ENCODE measurements at places on chromosomes 11 and 22.

GRCh38 chr11:76424891-76425290 lies 19.9 kb upstream of the EMSY start:
- DNase-seq = no peak

DNA sequence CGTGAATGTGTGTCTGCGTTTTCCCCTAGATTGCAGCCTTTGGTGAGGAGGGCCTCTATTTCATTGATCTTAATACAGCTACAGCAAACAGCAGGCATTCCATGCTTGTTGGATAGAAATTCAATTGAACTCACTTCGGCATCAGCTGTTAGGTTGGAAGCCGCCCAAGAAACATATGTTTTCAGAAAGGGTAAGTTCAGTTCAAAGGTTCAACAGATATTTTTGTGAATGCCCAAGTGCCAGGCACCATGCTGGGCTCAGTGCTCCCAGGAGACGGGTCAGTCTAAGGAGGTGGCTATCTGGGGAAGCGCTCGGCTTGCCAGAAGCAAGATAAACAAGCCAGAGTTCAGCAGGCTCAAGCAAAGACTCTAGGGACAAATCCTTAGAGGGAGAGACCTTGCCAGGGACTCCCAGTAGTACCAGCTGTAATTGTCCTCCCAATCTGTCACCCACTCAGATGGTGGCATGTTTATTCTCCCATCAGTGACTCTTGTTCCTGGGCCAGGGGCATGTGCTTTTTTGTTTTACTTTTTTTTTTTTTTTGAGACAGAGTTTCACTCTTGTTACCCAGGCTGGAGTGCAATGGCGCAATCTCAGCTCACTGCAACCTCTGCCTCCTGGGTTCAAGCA lies 64.5 kb upstream of the LARGE1 start:
- DNase-seq = no peak

DNA sequence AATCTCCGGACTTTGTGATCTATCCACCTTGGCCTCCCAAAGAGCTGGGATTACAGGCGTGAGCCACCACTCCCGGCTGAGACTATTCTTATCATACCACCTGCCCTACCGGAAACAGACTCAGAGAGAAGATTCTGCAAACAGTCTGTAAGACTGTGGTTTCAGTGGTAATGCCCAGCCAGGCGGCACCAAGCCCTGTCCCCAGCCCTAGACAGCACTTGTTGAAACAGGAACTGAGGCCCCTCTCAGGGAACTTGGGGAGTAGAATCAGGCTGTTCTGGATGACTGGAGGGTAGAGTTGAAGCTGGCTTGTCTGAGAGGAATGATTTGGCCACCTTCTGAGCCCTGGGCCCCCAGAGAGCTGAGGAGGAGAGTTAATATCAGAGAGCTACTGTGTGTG lies 1.3 kb upstream of the INSC start:
- no peak for DNase-seq

GRCh38 chr22:20721409-20722218 lies 52.3 kb upstream of the SERPIND1 start:
- no peak for DNase-seq

GRCh38 chr22:17775781-17776465 lies 1.7 kb upstream of the BID start:
- no peak for DNase-seq

DNA sequence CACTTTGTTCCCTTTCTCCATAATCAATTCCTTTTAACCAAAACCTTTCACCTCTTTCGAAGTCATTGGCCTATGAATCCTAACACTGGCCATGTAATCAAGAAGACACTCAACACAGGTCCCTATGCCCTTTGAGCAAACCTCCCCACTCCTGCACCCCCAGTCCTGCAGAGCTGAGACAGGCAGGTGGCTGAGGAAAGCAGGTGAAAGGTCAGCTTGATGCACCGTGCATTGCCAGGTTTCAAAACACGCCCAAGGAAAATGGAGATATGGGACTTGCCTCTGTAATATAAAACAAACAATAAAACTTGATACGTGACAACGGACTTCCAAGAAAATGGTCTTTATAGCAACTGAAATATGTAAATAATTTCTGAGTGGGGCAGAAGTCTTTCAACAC lies 10.6 kb downstream of the CPT1A start:
- DNase-seq = no peak

DNA sequence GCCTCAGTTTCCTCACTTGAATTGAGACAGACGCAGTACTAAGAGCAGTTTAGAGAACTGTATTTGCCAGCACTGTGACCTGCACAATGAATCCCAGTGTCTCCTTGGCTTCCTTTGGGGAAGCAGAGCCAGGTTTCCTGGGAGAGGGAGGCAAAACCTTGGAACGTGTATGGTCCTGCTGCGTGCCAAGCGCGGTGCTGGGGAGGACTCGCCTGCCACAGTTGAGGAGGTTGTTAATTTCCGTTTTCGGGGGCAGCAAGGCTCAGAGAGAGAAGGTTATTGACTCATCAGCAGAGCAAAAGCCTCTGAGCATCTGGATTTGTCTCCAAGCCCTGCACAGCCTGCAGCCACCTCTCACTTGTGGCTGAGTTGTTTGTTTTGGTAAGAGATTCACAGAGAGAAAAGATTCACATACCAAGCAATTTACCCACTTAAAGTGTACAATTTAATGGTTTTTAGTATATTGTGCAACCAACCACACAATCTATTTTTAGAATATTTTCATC lies 10.8 kb downstream of the SYT12 start:
- DNase-seq = no peak

DNA sequence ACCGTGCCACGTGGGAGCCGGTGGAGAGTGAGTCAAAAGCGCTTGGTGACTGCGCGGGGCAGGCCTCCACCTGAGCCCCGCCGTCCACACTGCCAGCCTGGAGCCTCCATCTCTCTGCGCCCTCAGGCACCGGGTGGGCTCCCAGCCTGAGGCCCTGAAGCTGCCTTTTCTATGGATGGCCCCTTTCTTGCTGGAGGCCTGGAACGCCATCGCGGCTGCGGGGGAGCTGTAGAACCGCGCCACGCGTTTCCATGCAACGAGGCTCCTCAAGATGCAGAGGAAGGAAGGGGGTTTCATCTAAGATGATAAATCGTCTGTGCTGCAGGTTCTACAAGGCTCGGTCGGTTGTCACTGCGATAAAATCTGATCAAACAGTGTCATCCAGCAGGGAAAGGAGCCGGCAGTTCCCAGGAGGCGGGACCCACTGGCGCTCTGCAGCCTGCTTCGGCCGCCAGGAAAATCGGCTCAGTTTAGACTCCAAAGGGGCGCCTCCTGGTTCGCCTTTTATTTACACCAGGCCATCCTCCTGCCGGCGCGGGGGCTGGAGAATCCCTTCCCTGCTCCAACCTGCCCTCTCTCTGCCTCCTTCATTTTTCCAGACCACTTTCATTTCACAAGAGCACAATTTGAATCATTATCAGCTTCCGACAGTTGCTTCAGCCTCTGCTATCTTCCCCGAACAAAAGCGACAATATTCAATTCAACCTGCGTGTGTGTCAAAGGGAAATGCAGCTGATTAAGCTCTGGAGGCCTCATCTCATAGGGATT lies 624.4 kb downstream of the BRD1 start:
- no peak for DNase-seq

DNA sequence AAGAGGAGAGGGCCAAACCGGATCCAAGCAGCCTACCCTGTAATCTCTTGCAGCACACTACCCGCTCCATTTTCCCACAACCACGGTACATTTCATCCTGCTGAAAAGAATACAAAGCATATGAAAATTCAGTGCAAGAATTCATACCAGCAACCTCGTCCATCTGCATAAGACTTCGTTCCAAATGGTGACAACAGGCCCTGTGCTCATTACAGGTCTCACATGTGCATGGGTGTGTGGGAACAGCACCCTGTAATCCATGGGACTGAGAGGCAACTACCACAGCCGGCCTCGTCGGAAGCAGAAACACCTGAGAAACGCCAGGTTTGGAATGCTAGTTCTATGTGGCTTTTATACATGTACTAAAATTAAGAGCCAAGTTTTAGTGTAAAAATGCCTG lies 52.3 kb downstream of the LARGE1 start:
- no peak for DNase-seq

GRCh38 chr22:30196141-30196879 lies 50.2 kb downstream of the LIF start:
- peak; percentile 54 for DNase-seq

DNA sequence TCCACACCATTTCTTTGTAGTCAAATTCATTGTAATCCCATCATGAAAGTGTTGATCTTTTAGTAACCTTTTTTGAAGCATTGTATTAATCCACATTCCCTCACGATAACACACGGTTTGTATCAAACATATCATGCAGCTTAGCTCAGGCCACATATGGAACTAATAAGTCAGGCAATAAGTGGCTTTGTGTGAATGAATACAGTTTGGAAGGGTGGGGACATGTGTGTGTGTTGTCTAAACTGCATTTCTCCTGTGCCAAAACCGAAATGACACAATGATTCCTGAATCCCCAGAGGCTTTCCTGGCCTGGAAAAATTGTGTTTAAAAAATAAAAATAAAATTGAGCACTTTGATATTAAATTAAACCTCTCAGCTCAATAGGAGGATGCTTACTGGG lies 98.3 kb downstream of the WNT11 start:
- DNase-seq = no peak

DNA sequence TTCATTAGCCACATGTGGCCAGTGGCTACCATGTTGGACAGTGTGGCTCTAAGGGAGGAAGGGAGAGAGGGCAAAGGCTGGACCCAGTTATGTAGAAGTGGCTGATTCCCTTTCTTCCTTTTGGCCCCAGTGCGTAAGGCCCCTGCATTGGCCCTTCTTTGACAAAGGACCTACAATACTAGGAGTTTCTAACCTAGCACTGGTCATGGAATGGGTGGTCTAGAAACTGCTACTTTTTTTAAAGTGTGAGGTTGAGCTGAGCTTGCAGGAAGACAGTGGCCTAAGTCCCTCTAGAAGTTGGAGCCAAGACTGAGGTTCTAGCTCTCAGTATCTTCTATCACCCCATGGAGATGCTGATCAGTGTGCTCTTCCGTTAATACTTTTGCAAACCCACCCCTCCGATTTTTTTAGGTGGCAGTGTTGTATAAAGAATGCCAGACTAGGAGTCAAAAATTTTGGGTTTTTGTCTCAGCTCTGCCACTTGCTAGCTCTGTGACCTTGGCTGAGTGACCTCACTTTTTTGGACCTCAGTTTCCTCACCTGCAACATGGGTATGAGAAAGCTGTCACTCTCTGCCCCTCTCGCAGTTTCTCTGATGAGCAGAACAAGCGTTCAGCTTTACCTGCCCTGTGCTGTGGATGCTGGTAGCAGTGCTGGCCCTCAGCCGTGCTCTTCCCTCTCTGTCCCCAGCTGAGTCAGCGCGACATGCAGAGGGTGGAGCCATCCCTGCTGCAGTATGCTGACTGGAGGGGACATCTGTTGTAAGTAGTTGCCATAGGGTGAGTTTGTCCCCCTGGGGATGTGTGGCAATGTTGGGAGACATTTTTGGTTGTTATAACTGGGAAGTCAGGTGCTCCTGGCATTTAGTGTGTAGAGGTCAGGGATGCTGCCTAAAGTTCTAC lies 6.9 kb downstream of the ACCS start:
- no peak for DNase-seq

Data from NCI-H146 (cell line).